NCI-H1417 treated with DMSO at 0.1 percent for 48 hours (cell line): ENCODE measurements at places on chromosomes 12 and 14.

DNA sequence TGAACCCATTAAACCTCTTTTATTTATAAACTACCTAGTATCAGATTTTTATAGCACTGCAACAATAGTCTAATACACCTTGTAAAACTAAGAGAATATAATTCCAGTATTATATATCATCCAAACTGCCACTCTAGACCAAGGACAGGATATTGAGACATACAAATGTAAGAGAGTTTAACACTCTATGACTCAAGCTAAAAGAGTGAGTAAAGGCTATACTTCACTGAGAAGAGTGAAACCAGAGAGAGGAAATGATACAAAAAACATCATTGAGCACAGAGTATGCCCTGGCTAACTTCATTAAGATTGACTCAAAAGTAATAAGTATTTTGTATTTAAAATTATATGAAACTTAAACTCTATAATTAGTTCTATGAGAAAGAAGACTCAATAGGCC is 1951.9 kb upstream of the SEL1L start:
- DNase-seq, result no peak

DNA sequence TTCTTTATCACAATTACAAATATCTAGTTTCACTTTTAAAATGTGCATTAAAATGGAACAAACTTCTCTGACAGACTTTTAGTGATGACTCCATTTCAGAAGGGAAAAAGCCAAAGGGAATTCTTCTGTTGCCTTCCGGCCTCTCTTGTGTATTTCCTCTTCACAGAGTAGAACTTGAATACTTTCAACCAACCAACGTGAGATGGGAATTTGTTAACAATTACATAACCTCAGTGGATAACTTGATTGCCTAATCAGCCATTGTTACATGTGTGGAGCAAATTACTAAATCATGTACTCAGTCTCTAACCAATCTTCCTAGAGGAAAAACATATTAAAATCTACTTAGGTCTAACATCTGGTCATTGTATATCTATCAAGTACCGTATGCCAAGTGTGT is 291.1 kb downstream of the SYT1 start:
- DNase-seq, result no peak

DNA sequence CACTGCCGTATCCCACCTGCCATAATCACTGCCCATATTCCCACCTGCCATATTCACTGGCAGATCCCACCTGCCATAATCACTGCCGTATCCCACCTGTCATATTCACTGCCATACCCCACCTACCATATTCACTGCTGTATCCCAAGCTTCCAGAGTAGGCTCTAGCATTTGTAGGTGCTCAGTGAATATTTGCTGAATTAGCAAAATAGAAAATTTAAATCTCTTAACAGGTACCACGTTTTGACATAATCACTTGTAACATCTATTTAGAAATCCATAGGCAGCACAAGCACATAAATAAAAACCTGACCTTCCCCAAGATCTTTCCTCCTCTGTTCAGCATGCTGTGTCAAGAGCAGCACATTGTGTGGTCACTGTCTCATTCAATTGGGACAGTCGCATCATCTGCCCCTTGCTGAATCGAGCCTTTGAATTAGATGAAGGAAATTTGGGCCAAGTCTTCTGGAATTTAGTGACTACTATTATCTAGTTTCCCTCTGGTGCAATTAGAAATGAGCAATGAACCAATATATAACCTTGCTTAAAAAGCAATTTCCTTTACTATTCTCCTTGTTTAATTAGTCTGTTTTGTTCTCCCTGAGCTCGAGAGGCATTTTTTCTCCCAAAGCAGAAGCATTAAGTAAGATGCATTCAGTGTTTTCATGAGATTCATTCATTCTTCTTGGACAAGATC is 144.9 kb upstream of the FGD4 start:
- no peak for DNase-seq

GRCh38 chr12:20174528-20175175 is 193.7 kb upstream of the PDE3A start:
- no peak for DNase-seq

GRCh38 chr12:112870267-112870980 is 36.3 kb upstream of the OAS1 start:
- no peak for DNase-seq
